Activated CD8-positive, alpha-beta memory T cell treated with anti-CD3 and anti-CD28 coated beads for 48 hours (primary cell): ENCODE measurements at places on chromosomes 11 and 22.

GRCh38 chr22:27760474-27760873 is 41.1 kb downstream of the MN1 start:
- DNase-seq: no peak

GRCh38 chr22:17192186-17192585 is 27.0 kb downstream of the ADA2 start:
- DNase-seq: no peak

DNA sequence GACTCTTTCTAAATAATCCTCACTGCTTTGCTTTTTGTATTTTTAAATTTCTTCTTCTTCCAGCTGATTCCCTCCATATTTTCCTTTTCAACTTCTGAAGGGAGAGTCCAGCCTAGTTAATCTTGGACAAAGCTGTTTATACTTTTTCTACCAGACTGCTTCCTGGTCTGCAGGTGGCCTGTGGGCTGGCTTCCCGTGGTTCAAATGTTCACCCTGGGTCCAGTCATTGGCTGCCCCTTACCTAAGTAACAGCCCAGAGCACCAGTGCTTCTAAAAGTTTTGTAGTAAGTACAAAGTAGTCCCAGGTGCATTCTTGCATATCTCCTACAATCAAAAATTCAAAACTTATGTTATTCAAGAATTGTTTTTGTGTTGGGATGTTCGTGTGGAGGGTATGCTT is 19.1 kb downstream of the ZNF143 start:
- DNase-seq: no peak

DNA sequence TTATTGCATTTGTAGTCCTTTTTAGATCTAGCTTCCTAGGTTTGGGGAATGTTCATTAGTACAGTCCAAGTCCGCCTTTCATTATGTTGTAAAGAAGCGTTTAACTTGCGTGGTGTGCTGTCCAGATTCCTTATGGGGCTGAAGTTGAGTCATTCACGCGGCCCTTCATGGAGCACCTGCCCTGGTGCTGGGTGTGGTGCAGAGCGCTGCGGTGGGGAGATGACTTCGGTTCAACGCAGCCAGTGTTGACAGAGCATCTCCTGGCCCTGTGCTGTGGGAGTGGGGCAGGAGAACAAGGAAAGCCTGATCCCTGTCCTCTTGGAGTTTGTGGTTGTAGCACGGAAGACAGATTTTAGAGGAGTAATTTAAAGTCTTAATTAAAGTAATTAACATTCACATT is 152.0 kb downstream of the TBC1D22A start:
- DNase-seq: no peak

GRCh38 chr11:115848611-115849010 is 344.4 kb upstream of the CADM1 start:
- DNase-seq: no peak

GRCh38 chr11:8329847-8330361 is 66.2 kb upstream of the LMO1 start:
- DNase-seq: no peak

GRCh38 chr22:27682437-27682836 is 119.1 kb downstream of the MN1 start:
- DNase-seq: no peak

DNA sequence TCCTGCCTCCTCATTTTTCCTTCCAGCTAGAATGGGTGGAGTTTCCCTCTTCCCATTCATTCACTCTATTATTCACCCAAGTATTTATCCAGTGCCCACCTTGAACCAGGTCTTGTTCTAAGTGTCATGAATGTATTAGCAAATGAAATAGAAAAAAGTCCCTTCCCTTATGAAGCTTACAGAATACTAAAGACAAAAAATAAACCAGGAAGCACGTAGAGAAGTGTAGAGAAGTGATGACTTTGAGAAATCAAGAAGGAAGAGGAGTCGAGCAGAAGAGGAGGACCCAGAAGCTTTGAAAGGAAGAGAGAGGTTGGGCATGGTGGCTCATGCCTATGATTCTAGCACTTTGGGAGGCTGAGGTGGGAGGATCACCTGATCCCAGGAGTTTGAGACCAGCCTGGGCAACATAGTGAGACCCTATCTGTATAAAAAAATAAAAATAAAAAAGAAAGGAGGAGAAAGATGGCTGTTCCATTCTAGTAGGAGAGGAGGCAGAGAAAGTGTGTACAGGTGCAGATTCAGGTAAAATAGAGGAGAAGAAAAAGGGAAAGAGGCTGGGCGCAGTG is 17.1 kb upstream of the SYVN1 start:
- no peak for DNase-seq

GRCh38 chr22:38881997-38882879 is 10.2 kb upstream of the CBX6 start:
- no peak for DNase-seq

DNA sequence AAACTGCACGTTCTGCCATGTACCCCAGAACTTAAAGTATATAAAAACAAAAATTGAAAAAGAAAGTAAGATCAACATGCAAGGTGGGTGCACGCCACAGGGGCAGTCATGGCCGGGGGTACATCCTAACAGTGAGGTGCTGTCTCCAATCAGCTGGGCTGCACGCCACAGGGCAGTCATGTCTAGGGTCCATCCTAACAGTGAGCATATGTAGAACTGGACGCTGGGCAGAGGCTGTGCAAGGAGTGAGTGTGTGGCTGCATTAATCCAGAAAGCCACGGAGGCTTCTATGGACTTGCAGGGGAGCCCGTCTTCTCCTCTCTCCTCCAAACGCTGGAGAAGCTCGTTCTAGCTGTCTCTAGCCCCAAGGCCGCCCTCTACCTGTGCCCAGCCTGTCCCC is 1105.0 kb downstream of the BRD1 start:
- DNase-seq: no peak

GRCh38 chr11:65204143-65204542 is 22.4 kb downstream of the CAPN1 start:
- no peak for DNase-seq

DNA sequence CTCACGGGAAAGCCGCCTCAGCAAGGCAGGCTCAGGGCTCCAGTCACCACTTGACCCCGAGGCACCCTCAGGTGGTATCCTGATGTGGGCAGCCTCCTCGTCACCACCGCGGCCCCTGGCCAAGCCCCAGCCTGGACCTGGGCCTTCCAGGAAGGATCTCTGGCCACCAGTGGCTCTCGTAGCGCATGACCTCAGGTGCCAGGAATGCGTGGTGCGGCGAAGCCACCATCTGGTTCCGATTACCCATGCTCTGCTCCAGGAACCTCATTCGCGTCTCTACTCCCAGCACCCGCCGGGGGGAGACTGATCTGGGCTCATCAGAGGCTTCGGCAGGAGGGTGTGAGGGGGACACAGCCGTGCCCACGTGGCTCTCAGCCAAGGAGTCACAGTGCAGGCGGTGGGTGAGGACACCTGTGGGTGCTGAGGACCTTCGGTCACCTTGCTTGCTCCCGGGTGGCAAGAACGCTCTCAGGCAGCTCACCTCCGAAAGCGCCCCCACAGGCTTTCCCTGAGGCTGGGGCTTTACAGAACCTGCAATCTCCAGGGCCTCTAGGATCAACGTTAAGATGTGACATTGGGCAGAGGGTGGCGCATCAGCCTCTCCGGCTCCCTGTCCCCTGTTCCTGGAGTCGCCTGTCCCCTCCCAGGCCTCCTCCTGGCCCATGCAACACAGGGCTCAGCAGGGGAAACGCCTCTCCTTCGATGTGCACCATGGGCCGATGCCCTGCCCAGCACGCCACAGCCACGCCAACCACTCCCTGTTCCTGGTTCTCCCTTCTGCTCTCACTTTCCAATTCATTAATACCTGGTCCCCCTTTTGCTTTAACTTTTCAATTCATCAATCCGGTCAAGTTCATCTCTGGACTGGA is 39.0 kb downstream of the TBX1 start:
- no peak for DNase-seq

DNA sequence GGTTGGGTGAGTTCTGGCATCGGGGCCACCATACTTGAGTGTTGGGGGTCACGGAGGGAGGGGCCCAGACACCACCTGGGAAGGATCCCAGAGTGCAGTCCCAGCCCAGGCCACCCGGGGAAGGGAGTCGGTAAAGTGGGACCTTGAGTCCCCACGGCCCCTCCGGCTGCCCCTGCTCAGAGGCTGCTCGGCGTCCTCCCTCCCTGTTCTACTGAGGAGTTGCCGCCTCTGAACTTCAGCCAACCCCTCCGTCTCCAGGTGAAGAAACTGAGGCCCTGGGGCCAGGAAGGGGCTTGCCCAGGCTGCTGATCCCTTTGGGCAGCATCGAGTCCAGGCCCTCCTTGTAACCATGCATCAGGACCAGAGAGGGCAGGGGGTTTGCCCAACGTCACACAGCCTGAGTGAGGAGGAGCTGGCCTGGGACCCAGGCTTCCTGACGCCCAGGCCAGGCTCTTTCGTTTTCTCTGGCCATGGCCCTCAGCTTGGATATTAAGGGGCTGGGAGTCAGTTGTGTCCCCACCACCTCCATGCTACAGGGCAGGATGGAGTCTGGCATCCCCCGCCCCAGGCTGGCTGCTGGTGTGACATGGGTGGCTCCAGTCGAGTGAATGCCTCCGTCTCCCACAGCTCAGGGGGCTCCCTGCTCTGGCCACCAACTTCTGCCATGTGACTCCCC is 1.3 kb downstream of the PARVG start:
- DNase-seq: no peak

DNA sequence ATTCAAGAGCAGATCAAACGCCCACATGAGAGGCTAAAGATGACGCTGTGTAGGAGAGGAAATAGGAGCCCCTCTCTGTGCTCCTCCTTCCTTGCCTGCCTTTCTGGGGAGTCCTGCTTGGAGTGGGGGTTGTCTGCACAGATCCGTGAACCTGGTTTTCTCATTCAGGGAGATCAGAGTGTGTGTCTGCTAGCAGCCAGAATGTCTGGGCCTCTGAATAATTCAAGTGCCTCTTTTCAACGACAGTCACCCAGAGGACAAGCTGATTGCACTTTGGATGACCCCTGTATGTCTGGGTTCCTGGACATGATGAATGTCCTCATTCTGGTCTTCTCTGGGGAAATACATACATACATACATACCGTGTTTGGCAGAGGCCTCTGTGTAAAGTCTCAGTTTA is 592.5 kb upstream of the B3GAT1 start:
- DNase-seq: no peak

- no peak for DNase-seq
These were observed 10.3 kb upstream of the MB start for GRCh38 chr22:35627267-35628041.

DNA sequence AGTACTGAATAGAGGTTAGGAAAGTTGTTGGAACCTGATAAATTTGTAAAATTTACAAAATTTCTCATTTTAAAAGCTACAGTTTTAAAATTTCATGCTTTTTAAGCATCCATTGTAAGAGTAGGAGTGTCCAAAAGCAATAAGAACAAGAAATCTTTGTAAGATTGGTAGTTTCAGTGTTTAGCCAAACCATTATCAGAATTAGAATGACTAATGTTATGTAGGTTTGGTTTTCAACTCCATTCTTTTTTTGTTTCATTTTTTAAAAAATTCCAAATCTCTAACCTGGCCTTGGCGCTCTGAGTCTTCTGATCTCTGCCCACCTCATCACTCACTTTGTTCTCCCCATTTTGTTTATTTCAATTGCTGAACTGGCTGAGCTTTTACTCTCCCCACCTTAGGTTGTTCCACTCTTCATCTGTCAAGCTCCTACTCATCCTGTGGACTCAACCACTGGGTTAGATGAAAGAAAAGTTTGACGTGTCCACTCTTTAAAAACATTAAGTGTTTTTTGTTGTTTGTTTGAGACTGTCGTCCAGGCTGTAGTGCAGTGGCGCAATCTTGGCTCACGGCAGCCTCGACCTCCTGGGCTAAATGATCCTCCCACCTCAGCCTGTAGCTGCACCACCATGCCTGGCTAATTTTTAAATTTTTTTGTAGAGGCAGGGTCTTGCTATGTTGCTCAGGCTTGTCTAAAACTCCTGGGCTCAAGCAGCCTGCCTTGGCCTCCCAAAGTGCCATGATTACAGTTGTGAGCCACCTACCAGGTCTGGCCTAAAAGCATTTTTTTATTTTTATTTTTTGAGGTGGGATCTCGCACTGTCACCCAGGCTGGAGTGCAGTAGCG is 14.0 kb downstream of the EP300 start:
- DNase-seq: no peak

DNA sequence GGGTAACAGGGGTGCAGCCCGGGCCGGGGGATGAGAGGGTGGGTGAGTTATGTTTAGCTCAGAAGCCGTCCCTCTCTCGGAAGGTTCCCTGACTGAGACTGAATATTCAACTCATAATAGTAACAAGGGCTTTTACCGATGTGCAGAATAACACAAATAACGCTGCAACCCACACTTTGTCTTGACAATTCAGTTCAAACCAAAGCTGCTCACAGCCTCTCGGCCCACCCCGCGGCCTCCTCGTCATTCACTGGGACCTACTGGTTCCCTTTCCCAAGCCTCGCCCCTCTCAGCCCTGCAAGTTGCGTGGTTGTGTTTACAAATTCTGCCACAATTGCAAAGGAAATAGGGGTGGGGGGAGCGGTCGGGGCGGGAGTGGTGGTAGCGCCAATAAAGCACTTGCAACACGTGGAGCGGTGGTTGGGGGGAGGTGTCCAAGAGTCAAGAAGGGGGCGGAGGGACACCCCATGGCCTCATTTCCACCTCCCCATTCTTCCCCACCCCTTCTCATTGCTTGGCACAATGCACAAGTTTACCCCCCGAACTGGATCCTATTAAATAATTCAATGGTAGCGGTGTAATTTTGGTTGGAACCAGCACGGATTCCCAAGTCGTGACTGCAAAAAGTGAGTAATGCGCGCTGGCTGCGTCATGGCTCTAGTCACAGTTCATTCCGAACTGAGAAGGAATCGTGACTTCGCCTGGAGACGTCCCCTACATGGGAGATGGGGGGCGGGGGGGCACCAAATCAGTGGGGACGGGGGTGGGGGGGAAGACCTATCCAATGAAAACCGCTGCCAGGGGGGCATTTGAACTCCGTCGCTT is 102.0 kb upstream of the HSD17B12 start:
- DNase-seq: no peak

GRCh38 chr11:4074266-4074665 is 20.3 kb upstream of the RRM1 start:
- no peak for DNase-seq

- DNase-seq: no peak
These were observed 68.9 kb upstream of the GNAZ start for GRCh38 chr22:23001463-23001862.

DNA sequence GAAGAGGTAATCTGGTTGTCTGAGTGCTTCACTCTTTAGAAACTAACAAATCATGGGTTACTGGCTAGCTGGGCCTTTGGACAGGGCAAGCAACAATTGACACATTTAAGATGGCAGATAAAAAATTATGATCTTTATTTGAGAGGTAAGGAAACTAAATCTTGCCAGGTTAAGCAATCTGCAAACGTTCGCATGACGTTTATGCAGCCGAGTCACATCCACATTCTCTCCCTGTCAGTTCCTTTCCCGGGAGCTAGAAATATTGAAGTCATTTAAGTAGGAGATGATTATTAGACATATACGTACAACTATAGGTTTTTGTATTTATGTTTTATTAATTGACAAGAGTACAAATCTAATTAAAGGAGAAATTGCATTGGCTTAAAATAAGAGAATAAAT is 57.4 kb upstream of the RCN1 start:
- DNase-seq: no peak
